Stimulated activated CD8-positive, alpha-beta memory T cell treated with anti-CD3 and anti-CD28 coated beads, Interleukin-7, amount 100 ng/mL, for 1 hour (primary cell): ENCODE measurements at places on chromosomes 2 and 18.

DNA sequence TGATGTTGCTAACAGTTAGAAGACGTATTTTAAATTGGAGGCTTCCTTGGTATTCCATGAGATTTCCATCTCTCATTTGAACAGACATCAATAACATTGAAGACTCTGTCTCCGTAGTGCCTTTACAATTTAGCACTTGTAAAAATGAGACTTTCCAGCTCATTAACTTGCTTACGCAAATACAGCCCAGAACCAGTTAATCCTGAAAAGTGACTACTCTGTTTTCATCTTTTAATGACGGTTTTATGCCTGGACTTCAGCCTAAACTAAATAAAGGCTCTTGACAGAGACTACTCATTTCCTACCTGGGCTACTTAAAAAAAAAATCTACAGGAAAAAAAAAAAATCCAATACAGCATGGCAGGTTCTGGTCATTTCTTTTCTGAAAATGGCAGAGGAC, 148.6 kb downstream of the LRATD1 start:
- no peak for DNase-seq

- DNase-seq, result no peak
Observed at GRCh38 chr2:68564426-68564825, 79.0 kb upstream of the PROKR1 start.

DNA sequence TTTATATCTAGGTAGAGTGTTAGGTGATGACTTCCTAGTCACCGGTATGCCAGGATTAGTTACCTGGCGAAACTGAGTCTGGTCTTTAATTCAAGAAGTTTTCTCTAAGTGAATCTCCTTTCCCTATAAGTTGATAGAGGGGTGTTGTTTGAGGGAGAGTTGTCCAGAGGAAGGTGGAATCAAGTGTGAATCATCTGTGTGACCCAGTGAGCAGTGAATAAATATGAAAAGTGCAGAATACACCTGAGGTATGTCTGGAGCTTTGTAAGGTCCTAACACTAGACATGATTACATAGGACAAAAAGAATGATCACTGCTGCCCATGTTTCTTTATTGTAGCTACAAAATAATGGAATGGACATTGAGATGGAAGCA, 11.2 kb downstream of the POU3F3 start:
- DNase-seq, result no peak

GRCh38 chr2:99414566-99414965, 75.3 kb downstream of the REV1 start:
- DNase-seq, result no peak

DNA sequence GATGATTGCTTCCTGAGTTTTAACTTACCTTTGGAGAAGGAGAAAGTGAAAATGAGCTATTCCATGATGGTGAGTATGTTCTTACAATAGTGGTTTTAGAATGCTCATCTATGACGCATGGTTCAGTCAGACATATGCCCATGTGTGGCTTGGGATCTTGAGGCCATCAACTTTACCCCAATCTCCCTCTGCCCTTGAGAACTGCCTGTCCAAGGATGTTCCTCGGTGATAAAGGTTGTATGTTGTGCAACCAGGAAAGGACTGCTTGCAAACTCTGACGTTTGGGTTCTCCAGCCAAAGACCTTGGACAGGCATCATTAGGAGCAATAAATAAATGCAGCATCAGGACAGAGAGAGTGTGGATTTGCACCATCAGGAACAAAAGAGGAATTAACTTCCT, 165.0 kb downstream of the ZEB2 start:
- DNase-seq, result no peak

- no peak for DNase-seq
Observed at GRCh38 chr2:168712053-168712452, 90.4 kb upstream of the NOSTRIN start.

DNA sequence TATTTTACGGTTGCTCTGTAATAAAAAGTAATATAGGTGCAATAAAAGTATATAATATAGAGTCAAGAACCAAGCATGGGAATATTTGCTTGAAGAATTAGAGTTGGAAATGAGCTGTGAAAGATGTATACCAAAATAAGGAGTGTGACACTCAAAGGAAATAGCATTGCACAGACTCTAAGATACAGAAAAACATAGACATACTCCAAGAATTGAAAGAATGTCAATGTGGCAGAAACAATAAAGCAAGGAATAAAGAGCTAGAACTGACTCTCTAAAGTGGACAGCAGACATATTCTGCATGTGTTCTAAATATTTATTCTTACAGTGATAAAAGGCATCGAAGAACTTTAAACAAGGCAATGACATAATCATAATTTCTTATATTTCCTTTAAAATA, 561.1 kb upstream of the SETBP1 start:
- DNase-seq, result no peak

GRCh38 chr2:1481406-1482252, 68.4 kb downstream of the TPO start:
- no peak for DNase-seq

- DNase-seq, result peak; percentile 24
Observed at GRCh38 chr2:85887566-85888019, 1.2 kb downstream of the ST3GAL5 start.

GRCh38 chr18:31510319-31510718, 12.3 kb downstream of the DSG2 start:
- no peak for DNase-seq

GRCh38 chr2:111905990-111906735, 7.8 kb downstream of the MERTK start:
- no peak for DNase-seq

DNA sequence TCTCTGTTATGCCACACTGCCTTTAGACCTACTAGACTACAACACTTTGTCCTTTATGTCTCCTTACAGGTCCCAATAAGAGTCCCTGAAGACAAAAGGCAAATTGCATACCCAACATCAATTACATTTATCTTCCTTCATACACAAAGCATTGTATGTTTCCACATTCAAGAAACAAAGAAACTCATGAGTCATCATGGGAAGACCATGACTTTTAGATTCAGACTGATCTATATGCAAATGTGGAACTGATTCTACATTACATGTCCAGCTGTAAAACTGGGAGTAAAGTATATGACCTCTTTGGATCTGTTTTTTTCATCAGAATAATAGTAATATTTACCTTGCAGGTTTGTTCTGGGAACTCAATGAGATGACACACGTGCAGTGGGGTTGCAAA, 25.2 kb upstream of the HNMT start:
- no peak for DNase-seq

- no peak for DNase-seq
Observed at GRCh38 chr2:233209533-233210171, 41.8 kb upstream of the ATG16L1 start.

GRCh38 chr2:239187464-239188253, 213.2 kb downstream of the HDAC4 start:
- DNase-seq, result no peak

GRCh38 chr2:10934308-10934978, 22.7 kb downstream of the KCNF1 start:
- no peak for DNase-seq
